SJSA1 (cell line): ENCODE measurements at places on chromosomes 16 and 17.
A peak's percentile ranks its signal among the peaks of the same experiment; 100 is the strongest.

GRCh38 chr17:42027961-42028790 is 8.3 kb downstream of the NKIRAS2 start:
- no peaks in the 10 kb centered on the region for H3K27me3 ChIP-seq
- no peak overlapping the region for H3K4me3 ChIP-seq
- no peak overlapping the region for H3K27ac ChIP-seq
- no peak for DNase-seq
- H3K4me1 ChIP-seq = peaks cover 21% of the 10 kb centered on the region
- peaks cover 23% of the 10 kb centered on the region for H3K36me3 ChIP-seq

GRCh38 chr16:17476414-17477259 is 5.9 kb upstream of the XYLT1 start:
- H3K27me3 ChIP-seq = no peaks in the 10 kb centered on the region
- H3K27ac ChIP-seq = no peak overlapping the region
- no peaks in the 10 kb centered on the region for H3K36me3 ChIP-seq
- DNase-seq = no peak
- no peak overlapping the region for H3K4me3 ChIP-seq

DNA sequence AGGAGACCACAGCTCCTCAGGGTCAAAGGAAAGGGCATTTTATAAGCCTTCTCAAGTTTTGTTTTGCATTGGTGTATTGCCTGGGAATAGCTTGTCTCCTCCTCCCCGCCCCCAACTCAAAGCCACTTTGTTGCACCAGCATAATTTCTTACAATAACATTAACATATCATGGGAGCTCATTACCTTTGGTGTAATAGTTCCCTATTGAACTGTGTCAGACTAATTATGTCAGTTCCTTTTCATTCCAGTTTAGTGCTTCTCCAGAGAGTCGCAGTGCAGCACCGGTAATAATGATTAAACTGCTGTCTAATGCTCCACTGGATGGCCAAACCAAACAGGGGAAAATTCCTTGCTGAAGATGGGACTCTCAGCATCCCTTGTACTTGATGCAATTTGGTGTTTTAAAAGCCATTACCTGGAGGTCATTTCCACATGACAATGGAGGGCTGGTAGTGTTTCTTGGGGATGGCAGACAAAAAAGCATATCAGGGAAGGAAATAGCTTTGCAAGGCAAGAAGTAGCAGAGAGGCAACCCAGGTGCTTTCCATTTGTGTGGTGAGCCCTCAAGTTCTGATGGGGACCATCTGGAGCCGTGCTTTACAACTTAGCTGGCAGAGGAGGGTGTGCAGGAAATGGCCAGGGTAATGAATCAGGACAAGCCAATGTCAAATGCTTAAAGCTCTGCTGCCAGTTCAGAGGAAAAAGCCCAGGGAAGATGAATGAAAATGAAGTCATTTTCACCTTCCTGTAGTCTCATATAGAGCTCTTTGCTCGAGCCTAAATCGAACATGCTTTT is 91.5 kb upstream of the NLRP1 start:
- no peak overlapping the region for H3K27ac ChIP-seq
- H3K27me3 ChIP-seq = no peaks in the 10 kb centered on the region
- H3K4me1 ChIP-seq = no peaks in the 10 kb centered on the region
- no peak overlapping the region for H3K4me3 ChIP-seq
- no peaks in the 10 kb centered on the region for H3K36me3 ChIP-seq
- no peak for DNase-seq

DNA sequence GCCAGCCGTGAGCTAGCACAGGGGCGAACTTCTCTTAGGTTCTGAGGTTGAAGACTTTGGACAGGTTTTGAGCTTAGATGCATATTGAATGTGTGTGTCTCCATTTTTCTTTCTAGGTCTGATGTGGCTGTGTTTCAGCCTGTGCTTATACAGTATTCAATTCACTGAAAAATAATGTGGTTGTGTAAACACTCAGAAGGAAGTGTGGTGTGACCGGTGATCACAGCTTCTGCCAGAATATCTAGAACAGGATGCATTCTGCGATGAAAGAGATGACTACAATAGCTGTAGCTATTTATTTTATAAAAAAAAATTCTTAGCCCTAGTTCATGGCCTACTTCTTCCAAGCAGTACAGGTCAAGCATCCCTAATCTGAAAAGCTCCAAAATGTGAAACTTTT is 64.4 kb downstream of the MAP2K6 start:
- no peaks in the 10 kb centered on the region for H3K36me3 ChIP-seq
- no peak for DNase-seq
- peaks cover 4% of the 10 kb centered on the region; the same call in 1 of the 2 replicates for H3K27me3 ChIP-seq
- H3K4me3 ChIP-seq = no peak overlapping the region
- H3K27ac ChIP-seq = no peak overlapping the region
- H3K4me1 ChIP-seq = no peaks in the 10 kb centered on the region

DNA sequence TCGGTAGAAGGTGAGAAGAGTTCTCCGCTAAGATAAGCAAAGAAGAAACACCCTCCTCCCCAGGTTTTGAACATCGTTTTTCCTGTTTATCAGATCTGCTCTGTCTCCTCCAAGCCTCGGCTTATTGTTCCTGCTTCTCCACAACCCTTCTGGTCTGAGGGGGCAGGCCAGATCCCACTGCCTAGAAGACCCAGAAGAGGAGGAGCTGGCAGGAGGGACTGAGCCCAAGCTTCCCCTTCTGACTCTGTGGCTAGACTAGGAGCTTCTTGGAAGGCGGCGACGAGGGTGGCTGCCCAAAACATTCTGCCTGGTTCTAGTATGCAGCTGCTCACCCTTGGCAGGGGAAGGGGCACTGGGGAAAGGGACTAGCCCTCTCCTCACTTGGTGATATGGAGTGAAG is 5.2 kb upstream of the HOXB5 start:
- H3K27me3 ChIP-seq = peaks cover 17% of the 10 kb centered on the region
- no peak for DNase-seq
- peaks cover 29% of the 10 kb centered on the region for H3K4me1 ChIP-seq
- no peak overlapping the region for H3K27ac ChIP-seq
- no peak overlapping the region for H3K4me3 ChIP-seq

- peaks cover 12% of the 10 kb centered on the region for H3K4me1 ChIP-seq
- no peak overlapping the region for H3K27ac ChIP-seq
- H3K4me3 ChIP-seq = no peak overlapping the region
- DNase-seq = peak; percentile 38
- peaks cover 9% of the 10 kb centered on the region for H3K27me3 ChIP-seq
- H3K36me3 ChIP-seq = no peaks in the 10 kb centered on the region
These were observed 2.5 kb upstream of the RAB11FIP4 start for GRCh38 chr17:31388770-31389656.

- DNase-seq = no peak
- no peak overlapping the region for H3K27ac ChIP-seq
- H3K27me3 ChIP-seq = no peaks in the 10 kb centered on the region
- H3K4me3 ChIP-seq = no peak overlapping the region
These were observed 84.9 kb downstream of the CYB561 start for GRCh38 chr17:63361182-63361581.

DNA sequence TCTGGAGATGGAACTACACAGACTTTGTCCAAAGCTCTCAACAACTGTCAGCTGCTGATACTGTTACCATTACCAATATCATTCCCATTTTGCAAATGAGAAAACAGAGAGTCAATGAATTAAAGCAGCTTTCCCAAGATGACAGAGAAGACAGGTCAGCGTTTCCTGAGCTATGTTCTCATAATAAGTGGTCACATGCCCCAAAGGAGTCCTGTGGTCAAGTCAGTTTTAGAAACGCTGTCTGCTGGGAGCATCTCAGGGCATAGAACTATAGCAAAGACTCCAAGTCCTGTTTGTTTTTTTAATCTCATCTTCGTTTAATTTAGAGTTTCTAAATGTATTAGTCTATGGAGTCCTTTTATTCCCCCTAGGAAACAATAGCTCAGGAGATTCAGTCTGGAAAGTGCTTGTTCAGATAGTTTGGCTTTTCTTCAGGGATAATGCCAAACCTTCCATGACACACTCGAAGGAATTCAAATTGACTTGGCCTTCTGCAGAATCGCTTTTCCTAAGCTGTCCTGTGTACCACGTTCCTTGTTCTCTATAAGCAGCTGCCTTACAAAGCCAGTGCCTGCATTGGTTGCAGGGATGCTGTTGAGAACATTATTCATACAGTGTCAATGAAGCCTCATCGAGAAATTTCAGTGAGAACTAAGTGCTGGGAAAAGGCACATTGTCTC is 12.1 kb downstream of the CCDC42 start:
- H3K27me3 ChIP-seq = no peaks in the 10 kb centered on the region
- no peak overlapping the region for H3K27ac ChIP-seq
- H3K4me3 ChIP-seq = no peak overlapping the region
- peak; percentile 34 for DNase-seq
- H3K36me3 ChIP-seq = no peaks in the 10 kb centered on the region

DNA sequence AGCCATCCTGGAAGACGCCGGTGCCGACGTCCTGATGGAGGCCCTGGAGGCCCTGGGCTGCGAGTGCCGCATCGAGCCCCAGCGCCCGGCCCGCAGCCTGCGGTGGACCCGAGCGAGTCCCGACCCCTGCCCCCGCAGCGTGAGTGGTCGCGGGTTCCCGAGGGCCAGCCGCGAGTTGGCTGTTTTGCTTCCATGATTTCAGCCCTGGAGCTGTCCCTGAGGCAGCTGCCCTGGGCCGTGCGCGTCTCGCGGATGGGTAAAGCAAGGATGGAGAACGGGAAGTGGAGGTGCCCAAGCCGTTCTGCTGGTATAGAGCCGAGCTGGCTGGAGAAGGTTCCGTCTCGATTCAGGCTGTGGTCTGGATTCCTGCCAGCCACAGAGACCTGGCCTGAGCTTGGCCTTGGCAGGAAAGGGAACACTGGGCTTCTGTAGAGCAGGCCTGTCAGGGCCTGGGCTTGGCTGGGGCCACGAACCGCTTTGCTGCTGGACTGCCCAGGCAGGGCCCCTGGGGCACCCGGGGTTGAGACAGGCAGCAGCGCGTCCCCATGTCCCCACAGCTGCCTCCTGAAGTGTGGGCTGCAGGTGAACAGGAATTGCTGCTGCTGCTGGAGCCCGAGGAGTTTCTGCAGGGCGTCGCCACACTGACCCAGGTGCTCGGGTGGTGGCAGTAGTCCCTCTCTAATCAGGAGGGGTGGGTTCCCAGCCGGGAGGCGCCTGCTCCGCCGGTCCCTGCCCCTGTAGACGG is 941 bp upstream of the MRPS34 start:
- no peaks in the 10 kb centered on the region for H3K27me3 ChIP-seq
- peaks cover 30% of the 10 kb centered on the region for H3K4me1 ChIP-seq
- no peak for DNase-seq
- H3K27ac ChIP-seq = no peak overlapping the region
- peak overlapping the region; percentile 98 for H3K4me3 ChIP-seq

DNA sequence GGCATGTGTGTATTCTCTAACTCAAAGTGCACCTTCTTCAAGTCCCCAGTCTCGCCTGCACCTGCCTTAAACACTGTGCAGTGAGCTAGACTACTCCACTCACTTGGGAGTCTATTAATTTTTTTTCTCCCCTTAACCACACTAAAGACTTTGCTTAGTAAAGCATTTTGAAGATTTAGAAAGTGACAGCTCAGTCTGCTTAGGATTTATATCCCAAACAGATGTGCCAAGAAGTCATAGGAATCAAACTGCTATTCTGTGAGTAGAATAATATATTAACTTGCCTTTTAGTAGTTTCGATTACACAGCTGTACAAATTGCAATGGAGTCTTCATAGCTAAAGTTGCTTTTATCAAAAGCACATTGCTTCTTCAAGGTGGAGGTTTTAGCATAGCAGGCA is 47.2 kb upstream of the MED13 start:
- H3K4me3 ChIP-seq = no peak overlapping the region
- no peaks in the 10 kb centered on the region for H3K4me1 ChIP-seq
- peaks cover 5% of the 10 kb centered on the region for H3K27me3 ChIP-seq
- no peaks in the 10 kb centered on the region for H3K36me3 ChIP-seq

GRCh38 chr16:3841729-3842508 is 38.6 kb downstream of the CREBBP start:
- no peak overlapping the region for H3K27ac ChIP-seq
- no peak overlapping the region for H3K4me3 ChIP-seq
- no peaks in the 10 kb centered on the region for H3K27me3 ChIP-seq
- no peak for DNase-seq
- 0 out of 2 replicates have a peak, but pooled peaks cover 3% of the 10 kb centered on the region for H3K4me1 ChIP-seq
- H3K36me3 ChIP-seq = peaks cover 11% of the 10 kb centered on the region

- no peaks in the 10 kb centered on the region for H3K4me1 ChIP-seq
- no peak overlapping the region for H3K27ac ChIP-seq
These were observed 155.2 kb downstream of the SNX29 start for GRCh38 chr16:12131755-12132154.

GRCh38 chr17:57677858-57678257 is 67.2 kb downstream of the CCDC182 start:
- DNase-seq = no peak
- no peak overlapping the region for H3K4me3 ChIP-seq
- no peaks in the 10 kb centered on the region for H3K27me3 ChIP-seq
- no peaks in the 10 kb centered on the region for H3K36me3 ChIP-seq

- peak within 1 kb of the TSS; percentile 63 for H3K27ac ChIP-seq
- H3K4me3 ChIP-seq = peak within 1 kb of the TSS; percentile 95
- H3K4me1 ChIP-seq = peaks cover 39% of the 10 kb centered on the region
- no peaks in the 10 kb centered on the region for H3K27me3 ChIP-seq
- peaks cover 11% of the 10 kb centered on the region for H3K36me3 ChIP-seq
- peak; percentile 45 for DNase-seq
These were observed at the start of gene ARHGAP23 for GRCh38 chr17:38428112-38428642. Gene ARHGAP23, plus strand, starts transcription at chr17:38428464. Its CDS starts 22 bp downstream, at chr17:38428486.

- H3K36me3 ChIP-seq = no peaks in the 10 kb centered on the region
- no peaks in the 10 kb centered on the region for H3K4me1 ChIP-seq
- no peak overlapping the region for H3K27ac ChIP-seq
These were observed 533.7 kb downstream of the HAPSTR1 start for GRCh38 chr16:9625122-9625521.

DNA sequence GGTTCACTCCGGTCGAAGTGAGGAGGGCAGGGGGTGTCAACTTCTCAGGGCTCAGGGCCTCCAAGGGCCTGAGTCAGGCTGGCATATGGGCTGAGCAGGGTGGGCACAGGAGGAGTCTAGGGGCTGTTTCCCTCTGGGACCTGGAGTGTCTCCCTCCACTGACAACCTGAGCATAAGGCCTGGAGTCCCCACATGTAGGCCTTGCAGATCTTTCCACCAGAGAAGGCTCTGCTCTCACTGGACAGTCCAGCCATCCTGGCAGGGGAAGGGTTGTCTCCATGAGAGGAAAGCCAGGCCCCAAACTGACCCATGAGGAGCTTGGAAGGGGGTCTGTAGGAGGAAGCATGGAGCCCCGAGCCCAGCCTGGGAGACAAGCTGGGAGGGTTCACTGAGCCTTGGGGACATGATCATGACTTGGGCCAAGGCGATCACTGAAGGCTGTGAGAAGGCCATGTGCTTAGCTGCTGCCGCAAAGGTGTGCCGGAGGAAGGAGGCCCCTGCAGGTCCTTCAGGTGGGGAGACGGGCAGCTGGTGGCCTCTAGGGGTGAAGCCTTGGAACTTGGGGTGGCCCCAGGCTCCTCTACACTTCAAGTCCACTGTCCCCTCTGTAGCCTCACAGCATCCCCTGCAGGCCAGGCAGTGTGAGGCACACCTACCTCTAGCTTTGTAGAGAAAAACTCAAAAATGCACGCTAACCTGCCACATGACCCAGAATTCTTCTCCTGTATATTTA is 9.9 kb downstream of the CMTM2 start:
- H3K27me3 ChIP-seq = no peaks in the 10 kb centered on the region
- H3K4me1 ChIP-seq = no peaks in the 10 kb centered on the region
- H3K27ac ChIP-seq = no peak overlapping the region
- no peaks in the 10 kb centered on the region for H3K36me3 ChIP-seq
- DNase-seq = no peak
- no peak overlapping the region for H3K4me3 ChIP-seq

GRCh38 chr16:84288902-84289301 is 5.8 kb upstream of the WFDC1 start:
- H3K27me3 ChIP-seq = no peaks in the 10 kb centered on the region
- H3K27ac ChIP-seq = no peak overlapping the region
- DNase-seq = no peak
- peaks cover 40% of the 10 kb centered on the region for H3K4me1 ChIP-seq

GRCh38 chr17:37465069-37465616 is 24.5 kb upstream of the DUSP14 start:
- H3K4me3 ChIP-seq = no peak overlapping the region
- no peak for DNase-seq
- H3K27ac ChIP-seq = no peak overlapping the region
- H3K36me3 ChIP-seq = peaks cover 39% of the 10 kb centered on the region
- H3K4me1 ChIP-seq = no peaks in the 10 kb centered on the region
